ELR (cell line): ENCODE measurements at places on chromosomes 6 and 20.

DNA sequence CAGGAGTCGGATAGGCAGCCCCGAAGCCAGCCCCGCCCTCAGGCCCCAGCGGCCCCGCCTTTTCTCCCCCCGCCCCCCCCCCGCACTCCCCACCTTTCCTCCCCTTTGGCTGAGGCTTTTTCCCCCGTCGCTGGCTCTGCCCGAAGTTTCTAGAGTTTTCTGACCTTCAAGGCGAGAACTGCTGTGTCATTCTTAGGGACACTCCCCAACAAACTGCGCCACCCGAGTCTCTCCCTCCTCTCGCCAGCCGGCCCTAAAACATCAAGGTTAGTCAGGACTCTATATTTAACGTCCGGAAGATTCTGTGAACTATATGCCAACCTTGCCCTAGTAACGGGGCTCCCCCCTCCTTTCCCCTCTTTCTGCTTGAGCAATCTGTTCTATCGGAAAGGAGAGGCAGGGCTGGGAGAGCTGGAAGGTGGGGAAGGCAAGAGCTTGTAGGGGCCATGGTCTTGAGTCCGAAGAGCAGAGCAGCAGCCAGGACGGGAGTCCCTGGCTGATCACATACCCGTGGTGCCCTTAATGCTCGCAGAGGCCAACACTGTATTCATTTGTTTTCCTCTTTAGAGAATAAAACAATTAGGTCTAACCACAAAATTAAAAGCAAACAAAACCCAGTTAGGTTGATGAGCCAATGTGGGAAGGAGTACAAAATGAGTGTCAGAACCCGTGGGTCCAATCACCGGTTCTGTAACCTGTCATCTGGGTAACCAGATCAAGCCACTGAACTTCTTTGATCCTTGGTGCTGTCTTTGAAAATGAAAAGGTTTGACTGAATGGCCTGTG is 5.3 kb upstream of the HSPA1B start:
- peak; percentile 85 for DNase-seq

DNA sequence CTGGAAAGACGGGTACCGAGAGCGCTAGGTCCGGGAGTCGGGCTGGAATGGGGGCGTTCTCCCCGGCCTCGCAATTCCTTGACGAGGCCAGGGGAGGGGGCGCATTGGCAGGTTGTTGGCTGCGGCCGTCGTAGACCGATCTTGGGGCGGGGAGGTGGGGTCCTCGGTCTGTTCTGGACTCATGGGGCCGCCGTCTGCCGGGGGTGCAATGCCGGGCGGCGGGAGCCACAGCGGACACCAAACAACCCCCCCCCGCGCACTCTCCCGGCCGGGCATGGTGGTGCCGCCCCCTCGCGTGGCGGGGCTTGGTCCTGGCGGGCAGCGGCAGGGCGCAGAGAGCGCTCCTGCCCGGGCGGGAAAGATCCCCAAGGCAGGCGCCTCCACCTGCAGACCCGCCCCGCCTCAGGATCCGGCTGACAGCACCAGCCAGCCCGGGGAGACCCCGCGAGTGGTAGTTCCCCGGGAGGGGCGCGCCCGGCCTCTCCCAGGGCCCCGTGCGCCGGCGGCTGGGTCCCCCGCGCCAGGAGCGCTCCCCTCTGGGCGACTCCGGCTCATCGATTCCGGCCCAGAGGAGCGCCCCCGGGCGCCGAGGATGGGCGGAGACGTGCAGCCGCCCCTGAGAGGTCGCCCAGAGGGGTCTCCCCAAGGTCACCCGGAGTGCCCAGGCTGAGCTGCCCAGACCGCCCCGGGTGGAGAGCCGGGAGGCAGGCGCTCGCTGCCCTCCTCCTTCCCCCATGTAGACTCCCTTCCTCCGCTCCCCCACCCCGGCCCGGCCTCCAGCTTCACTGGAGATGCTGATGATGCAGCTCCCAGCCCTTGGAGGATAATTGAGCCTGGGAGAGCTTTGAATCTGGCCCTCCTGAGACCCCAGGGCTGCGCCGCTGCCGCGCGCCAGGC is 709 bp downstream of the PPP1R16B start:
- DNase-seq, result no peak

GRCh38 chr6:141153563-141153962 is 979.2 kb upstream of the GJE1 start:
- DNase-seq, result no peak

DNA sequence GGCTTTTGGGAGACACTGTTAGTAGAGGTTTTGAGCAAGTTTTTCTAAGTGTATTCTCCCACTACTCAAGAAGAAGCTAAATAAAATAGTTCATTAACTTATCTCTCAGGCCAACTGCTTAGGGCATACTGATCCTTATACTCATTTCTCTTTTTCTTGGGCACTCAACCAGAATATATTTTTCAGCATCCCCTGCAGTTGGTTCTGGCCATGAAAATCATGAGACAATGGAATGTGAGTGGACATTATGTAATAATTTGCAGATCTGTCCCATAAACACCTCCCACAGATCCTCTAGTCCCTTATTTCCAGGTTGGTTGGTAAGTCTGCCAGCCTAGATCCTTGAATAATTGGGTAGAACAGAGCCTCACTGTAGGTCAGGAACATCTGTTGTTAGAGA is 136.7 kb downstream of the AIG1 start:
- DNase-seq, result no peak

DNA sequence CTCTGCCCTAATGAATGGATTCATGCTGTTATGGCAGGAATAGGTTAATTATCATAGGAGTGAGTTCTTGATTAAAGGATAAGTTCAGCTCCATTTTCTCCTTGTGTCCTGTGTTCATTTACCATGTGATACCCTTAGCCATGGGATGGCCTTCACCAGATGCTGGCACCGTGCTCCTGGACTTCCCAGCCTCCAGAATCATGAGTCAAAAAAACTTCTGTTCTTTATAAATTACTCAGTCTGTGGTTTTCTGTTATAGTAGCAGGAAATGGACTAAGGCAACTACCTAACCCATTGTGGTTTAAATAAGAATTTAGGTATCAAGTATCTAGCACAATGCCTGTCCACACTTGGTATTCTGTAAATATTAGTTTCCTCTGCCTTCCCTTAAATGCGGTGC is 223.5 kb downstream of the MEI4 start:
- peak; percentile 6 for DNase-seq

DNA sequence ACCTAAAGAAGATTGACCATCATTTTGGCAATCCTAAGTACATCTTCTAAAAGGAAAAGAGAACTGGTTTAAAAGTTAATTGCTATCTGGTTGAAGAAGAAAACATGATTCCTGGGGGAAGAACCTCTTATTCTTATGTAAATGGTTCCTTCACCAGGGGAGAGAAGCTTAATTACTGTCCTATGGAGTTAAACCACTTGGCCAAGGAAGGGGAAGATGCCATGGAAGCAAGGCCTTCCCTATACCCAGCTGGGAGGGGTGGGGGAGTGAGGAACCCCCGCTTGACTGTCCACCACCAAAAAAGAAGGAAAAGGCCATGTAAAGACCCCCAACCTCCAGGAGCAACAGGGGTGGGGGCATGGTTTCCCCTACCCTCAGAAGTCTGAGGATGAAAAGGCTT is 962.1 kb downstream of the GRIK2 start:
- DNase-seq, result no peak

- no peak for DNase-seq
Measured at GRCh38 chr20:13626724-13627123, 12.0 kb downstream of the TASP1 start.

DNA sequence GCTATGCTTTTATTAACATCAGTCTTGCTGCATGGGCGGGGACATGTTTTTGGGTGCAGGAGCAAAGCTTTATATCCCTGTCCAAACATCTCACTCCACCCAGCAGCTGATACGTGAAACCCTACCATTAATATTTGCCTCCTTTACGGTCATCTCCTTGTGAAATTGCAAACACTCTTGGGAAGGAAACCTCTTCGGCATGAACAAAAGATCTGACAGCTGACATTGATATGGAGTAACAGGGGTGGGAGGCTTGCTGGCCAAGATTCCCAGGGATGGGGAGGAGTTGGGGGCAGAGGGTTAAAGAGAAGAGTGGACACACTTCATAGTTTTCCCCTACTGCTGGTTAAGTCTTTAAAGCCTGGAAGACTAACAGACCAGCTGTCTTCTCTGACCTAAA is 22.2 kb upstream of the VEGFA start:
- no peak for DNase-seq

- DNase-seq, result no peak
Measured at GRCh38 chr20:32906200-32906599, 47.5 kb downstream of the EFCAB8 start.

- peak; percentile 33 for DNase-seq
Measured at GRCh38 chr6:119446115-119446554, 96.6 kb upstream of the MAN1A1 start.

GRCh38 chr20:9185511-9185910 is 116.6 kb downstream of the PLCB4 start:
- DNase-seq, result peak; percentile 92

GRCh38 chr20:10190456-10190855 is 28.2 kb upstream of the SNAP25 start:
- DNase-seq, result no peak

DNA sequence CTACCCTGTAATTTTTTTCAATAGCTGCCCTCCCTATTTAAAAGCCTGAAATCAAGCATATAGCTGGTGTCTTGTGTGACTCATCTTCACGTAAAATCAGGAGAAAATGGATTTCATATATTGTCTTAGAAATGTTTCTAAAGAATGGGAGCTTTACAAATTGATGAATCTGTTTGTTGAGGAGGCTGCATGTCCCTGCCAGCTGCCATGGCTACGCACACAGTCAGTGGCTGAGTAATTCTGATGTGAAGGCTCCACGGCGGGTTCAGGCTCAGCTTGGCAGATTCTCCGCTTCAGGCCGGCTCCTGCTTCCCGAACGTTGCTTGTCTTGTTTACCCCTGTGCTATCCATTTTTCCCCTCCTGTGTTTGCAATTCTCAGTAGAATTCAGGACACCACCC is 82.8 kb downstream of the CCDC170 start:
- no peak for DNase-seq

- peak; percentile 71 for DNase-seq
Measured at GRCh38 chr6:18306977-18307376, 42.6 kb upstream of the DEK start.

DNA sequence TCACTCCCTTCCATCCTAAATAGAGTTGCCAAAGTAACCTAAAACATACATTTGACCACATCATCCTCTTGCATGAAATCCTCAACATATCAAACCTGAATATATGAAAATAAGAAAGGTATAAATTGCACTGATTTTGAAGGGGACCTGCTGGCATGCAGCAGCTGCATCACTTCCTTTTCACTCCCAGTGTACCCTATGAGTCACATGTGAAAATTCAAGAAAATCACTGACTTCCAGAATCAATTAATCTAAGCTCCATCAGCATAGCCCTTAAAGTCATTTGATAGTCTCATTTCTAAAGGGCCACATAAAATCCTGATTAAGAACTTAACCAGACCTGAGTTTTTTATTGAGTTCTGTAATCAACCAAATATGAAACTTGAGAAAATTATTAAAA is 24.3 kb downstream of the SNX14 start:
- peak; percentile 67 for DNase-seq

DNA sequence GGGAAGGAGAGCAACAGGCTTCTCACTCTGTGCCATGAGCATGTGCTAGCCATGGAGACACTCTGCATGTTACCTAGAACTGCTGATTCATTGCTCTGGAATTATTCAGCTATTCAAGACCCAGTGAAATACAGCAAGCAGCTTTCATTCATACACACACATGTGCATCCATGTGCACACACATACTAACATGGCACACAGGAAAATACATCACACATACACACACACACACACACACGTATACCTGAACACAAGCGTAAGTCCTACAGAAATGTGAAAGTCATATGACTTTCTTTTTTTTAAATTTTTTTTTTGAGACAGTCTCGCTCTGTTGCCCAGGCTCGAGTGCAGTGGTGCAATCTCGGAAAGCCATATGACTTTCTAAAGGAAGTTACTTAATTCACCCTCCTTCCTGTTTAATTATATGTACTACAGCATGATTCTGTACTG is 108.2 kb upstream of the NFATC2 start:
- DNase-seq, result peak; percentile 85

GRCh38 chr6:134115715-134116074 is 63.3 kb upstream of the SLC2A12 start:
- DNase-seq, result no peak

- peak; percentile 49 for DNase-seq
Measured at GRCh38 chr20:31988430-31989015, 20.6 kb downstream of the XKR7 start.

DNA sequence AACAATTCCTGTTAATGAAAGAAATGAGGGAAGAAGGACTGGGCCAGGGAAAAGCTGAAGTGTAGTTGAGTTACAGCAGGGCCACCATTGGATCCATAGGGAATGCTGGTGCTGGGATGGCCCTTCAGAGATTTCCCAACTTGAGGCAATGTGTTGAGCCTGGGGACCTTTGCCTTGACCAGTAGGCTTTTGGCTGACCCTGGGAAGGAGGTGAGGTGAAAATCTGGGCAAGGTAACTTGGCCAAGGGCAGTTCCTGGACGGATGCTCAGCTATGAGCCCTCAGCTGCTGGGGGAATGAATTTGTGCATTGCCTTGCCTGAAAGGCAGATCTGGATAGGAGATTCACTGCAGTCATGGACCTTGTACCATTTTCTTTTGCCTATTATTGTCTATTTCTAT is 20.4 kb downstream of the UTRN start:
- no peak for DNase-seq

DNA sequence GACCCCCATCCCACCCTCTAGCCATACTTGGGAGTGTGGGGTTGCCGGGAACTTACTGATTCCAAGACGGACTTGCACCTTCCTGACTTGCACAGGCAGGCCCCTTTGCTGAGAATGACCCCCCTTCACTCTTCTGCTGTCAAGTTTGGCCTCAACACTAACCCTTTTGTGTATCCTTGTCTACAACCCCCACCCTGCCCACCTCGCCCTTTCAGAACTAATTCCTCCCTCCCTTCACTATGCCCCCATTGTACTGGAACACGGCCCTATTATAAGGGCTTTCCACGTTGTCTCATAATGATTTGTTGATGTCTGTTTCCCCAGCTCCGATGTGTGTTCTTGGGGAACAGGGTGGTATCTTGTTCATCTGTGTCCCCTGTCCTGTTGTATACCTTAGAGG is 4.4 kb upstream of the NEDD9 start:
- DNase-seq, result no peak

- DNase-seq, result peak; percentile 58
Measured at GRCh38 chr6:131652472-131652871, 15.4 kb downstream of the ENPP3 start.

GRCh38 chr6:164005004-164005711 is 590.6 kb downstream of the QKI start:
- peak; percentile 23 for DNase-seq

GRCh38 chr20:17657898-17658647 is 24.0 kb downstream of the RRBP1 start:
- no peak for DNase-seq
